Activated T-helper 2 cell treated with anti-CD3 and anti-CD28 coated beads, Interferon-gamma antibody, Interleukin-2, Interleukin-4, amounts not matched to agents 10 μg/mL and 5 μg/mL and 100 μg/mL, durations not matched to agents 14 hours and 24 hours and 36 hours (primary cell): ENCODE measurements at places on chromosomes 7 and 10.

DNA sequence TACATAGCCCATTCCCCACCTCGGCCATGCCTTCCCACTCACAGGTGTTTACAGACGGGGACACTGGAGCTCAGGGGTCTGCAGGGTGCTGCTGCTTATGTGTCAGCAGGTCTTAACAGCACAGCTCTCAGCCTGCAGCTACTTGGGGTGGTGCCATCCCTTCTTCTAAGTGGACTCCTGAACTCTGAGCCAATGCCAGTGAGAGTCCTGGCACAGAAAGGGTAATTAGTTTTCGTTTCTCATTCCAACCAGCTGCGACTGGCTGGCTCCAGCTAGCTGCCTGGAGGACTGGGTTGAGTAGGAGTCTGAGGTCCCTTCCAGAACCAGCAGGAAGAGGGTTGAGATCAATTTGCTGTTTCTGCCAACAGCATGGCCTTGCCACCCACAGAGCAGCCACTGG lies 88.3 kb upstream of the AGK start:
- no peak for DNase-seq

GRCh38 chr10:11601670-11602069 lies 9.8 kb downstream of the USP6NL start:
- DNase-seq = no peak

DNA sequence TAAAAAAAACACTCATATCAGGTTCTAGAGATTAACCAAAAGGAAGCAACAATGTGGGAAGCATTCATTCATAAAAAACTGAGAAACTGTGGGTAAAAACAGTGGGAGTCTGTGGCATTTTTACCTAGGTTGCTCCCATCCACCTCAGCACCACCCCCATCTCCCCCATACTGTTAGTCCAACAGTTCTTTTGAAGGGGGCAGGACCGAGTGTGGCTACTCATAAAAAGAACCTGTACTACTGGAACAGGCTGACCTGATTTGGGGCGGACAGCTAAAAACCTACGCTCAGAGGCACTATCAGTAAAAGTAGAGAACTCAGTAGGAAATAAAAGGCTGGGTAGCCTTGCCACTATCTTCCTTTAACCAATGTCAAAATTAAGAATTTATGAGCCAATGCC lies 84.5 kb downstream of the DPY19L1 start:
- no peak for DNase-seq

DNA sequence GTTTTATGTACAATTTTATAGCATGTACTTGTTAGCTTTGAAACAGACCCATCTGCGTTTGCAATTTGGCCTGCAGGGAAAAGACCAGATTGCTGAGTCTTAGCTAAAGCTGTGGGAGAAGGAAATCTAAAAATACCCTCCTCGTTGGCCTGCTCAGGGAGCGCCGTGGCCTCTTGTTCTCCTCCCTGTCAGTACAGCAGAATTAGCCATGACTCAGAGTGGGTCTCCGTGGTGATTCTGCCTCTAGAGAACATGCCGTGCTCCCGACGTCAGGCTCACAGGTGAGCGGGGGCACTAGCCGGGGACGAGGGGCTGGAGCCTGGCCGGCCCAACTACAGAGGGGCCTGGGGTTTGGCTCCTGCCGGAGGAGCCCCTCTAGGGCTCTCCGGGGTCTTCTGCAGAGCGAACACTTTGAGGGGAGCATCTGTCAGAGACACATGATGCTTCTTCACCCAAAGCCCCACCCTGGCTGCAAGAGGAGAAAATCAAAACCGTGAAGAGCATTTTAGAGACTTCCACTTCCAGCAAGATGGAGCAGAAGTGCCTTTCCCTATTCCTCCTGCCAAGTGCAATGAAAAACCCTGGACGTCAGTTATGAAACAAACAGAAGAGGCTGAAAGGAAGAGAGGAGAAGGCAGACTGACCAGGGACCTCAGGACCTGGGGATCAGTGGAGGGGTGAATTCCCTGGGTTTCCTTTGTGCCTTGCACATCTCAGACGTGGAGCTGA lies 98.9 kb downstream of the LHPP start:
- DNase-seq = no peak

DNA sequence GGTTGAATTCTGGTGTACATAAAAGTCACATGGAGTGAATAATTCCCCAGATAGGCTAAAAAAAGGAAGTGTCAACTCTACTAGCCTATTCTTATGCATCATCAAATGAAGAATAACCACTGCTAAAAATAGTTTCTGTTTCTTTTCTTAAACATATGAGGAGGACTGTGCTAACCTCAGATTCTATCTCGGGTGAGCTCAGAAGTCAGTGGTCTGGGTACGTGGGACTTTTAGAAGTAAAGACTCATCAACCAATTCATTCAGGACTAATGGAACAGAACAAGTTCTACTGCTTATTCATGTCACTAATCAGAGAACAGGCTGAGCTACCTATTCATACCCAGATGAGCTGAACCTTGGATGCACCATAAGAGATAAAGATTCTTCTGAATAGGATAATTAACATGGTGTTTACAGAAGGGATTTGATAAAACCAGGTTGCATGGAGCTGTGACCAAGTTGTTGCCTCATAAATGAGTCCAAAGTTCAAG lies 9.5 kb upstream of the ASAH2 start:
- DNase-seq = peak; percentile 22
